Fibroblast of lung (primary cell): ENCODE measurements at places on chromosomes 16 and 17.
A peak's percentile ranks its signal among the peaks of the same experiment; 100 is the strongest.

DNA sequence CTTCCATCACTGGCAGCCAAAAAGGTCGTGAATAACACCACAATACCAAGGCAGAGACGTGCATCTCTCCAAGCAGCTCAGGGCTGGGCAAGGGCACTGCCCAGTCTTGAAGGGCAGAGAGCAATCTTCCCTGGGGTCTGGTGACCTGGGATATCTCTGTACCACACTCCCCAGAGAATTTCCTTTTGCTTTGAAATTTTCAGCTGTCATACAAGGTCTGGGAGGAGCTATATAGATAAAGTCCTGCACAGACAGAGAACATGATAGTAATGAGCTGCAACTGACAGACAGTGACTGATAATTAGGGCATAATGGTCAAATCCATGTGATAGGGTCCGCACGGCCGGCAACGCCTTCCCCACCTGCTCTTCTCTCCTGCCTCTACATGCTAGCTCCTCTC is 68.2 kb downstream of the DYNLRB2 start:
- DNase-seq: no peak

GRCh38 chr16:85330694-85331188 is 218.5 kb upstream of the CIBAR2 start:
- DNase-seq: peak; percentile 85

- no peak for DNase-seq
These were observed 75.9 kb downstream of the LMF1 start for GRCh38 chr16:894841-895240.

DNA sequence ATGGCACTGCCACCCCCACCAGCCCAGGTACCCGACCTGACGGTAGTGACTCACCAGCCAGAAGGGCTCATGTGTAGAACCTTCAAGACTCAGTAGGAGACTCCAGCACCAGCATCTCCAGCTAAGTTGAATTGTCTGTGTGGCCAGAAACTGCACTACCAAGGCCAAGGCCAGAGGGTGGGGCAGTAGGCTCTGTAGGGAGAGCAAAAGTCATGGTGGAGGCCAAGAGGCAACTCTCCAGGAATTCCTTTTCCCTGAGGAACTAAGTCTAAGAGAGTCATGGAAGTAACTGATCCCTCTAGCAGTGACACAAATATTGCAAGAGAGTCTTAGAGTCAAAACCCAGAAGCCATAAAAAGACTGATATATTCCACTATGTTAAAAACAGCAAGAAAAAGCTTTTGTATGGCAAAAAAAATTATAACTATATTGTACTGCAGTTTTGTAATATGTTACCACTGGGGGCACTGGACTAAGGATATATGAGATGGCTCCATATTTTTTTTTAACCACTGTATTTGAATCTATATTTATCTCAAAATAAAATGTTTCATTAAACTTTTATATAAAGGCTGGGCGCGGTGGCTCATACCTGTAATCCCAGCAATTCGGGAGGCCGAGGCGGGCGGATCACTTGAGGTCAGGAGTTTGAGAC is 30.2 kb upstream of the GUCY2D start:
- DNase-seq: no peak

DNA sequence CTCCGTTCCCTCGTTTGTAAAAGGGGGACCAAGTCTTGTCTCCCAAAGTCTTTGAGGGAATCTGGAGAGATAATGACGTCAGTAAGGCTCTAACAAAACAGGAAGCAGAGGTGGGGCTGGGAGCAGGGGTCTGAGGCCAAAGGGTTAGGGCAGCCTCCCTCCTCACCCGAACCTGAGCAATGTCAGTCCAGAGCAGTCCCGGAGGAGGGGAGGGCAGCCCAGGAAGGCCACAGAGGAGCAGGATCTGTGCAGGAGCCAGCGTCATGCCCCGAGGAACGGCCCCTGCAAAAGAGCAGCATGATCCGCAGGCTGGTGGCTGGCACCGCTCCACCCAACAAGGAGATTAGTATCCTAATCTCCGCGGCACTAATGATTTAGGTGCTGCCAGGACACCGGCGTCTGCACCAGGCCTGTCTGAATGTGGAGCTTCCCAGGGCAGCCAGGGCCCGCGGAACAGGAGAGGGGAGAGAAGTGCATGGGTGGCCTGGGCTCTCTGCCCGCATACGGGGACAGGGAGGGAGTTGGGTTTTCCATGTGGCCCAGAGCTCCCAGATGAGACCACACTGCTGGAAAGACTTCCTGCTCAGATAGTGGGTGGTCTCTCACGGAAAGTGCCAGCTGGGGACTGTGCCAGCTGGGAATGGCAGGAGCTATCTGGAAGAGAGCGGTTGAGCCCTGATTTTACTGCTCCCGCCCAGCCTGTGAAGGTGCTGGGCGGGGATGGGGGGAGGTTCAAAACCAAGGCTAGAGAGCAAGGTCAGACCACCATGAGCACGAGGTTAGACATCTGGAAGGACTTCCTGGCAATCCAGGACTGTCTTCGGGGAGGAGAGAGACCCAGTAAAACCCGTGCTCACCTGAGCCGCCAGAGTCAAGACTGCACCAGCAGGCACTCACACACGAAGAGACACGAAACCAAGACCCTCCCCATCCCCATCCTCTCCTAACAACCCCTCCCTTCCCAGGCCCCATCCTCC is 11.0 kb upstream of the KRT17 start:
- no peak for DNase-seq

- no peak for DNase-seq
These were observed 9.7 kb upstream of the PIK3R5 start for GRCh38 chr17:8975091-8975725.

DNA sequence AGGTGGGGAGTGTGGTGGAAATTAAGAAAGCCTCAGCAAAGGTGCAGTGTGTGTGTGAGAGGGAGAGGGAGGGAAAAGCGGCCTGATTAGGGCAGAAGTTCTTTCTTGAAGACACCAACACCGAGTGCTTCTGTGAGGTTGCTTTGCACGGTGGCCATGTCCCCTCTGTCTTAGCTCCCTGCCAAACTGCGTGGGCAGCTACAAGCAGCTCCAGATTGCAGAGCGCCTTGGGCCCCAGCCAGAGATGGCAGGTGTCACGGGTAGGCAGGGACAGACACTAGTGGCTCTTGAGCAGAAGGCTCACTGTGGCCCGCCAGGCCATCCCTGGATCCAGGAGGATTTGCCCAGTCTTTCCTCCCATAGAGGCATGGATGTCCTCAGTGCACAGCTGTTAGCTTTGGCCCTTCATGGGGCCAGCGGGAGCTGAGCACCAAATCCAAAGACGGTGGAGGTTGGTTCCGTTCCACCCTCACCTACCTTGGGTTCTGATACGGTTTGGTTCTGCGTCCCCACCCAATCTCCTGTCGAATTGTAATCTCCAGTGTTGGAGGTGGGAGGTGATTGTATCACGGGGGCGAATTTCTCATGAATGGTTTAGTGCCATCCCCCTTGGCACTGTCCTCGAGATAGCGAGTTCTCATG is 21.4 kb downstream of the KIAA0513 start:
- no peak for DNase-seq

- no peak for DNase-seq
These were observed 16.9 kb downstream of the NXN start for GRCh38 chr17:962670-963069.

GRCh38 chr16:58510776-58511628 is 4.3 kb upstream of the SETD6 start:
- no peak for DNase-seq

- DNase-seq: no peak
These were observed 30.2 kb downstream of the TPSG1 start for GRCh38 chr16:1194665-1195392.

- peak; percentile 36 for DNase-seq
These were observed 19.9 kb upstream of the PLLP start for GRCh38 chr16:57304169-57305061.

DNA sequence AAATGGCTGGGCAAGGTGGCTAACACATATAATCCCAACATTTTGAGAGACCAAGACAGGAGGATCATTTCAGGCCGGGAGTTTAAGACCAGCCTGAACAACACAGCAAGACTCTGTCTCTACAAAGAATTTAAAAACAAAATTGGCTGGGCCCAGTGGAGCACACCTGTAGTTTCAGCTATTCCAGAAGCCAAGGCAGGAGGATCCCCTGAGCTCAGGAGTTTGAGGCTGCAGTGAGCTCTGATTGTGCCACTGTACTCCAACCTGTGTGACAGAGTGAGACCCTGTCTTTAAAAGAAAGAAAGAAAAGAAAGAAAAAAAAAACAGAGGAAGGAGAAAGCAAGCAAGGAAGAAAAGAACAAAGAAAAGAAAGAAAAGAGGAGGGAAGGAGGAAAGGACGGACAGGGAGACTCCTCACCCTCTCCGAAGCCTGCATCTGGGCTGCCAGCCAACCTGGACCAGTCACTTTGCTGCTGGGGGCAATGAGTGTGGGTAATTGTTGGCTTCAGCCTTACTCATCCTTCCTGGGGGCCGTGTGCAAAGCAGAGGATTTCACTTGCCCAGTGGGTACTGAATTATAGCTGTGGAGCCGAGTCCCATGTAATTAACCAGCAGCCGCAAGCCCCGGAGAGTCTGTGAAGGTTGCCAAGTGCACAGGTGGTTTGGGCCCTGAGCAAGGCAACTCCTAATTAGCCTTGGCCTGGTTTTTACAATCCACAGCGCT is 6.7 kb upstream of the MT4 start:
- peak; percentile 41 for DNase-seq

DNA sequence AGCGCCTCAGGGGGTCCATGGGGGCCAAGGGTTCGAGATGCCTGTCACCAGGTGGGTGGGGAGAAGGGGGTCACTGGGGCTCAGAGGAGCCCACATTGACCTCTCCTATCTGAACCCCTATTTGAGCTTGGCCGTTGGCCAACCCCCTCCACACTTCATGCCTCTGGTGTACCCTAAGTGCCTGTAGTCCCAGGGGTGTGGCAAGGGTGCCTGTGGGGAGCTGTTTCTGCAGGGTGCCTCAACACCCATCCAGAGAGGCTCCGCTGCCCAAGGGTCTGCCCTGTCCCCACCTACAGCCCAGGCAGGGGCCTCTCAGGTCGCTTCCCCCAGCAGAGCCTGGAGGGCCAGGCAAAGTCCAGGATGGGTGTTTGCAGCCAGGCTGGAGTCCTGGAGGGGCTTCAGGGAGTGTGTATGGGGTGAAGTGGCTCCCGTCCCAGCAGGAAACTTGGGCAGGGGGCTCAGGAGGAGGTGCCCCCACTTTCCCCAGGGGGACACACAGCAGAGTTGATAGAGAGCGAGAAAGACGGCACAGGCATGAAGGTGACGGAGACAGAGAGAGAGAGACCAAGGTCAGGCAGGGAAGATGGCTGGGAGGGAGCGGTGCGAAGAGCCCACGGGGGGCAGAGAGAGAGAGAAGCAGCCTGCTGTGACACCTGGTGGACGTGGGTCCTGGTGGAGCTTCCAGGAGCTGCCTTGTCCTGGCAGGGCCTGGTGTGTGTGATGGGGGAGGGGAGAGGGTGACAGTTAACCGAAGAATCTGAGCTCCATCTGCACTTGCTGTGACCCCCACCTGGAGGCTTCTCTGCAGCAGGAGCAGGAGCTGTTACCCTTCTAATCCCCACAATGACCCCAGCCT is at the start of gene SEPTIN12:
Gene SEPTIN12, minus strand, starts transcription at position 719 of the 856 bp plus-strand sequence. Its CDS starts 700 bp downstream, at position 19.
- DNase-seq: no peak

GRCh38 chr17:41335747-41336146 is 14.9 kb downstream of the KRT33A start:
- no peak for DNase-seq

- DNase-seq: no peak
These were observed 230.3 kb downstream of the MRTFB start for GRCh38 chr16:14301169-14302030.

GRCh38 chr16:83946781-83947566 is 6.1 kb upstream of the OSGIN1 start:
- DNase-seq: no peak

GRCh38 chr16:17744921-17745572 is 274.3 kb upstream of the XYLT1 start:
- DNase-seq: peak; percentile 13

DNA sequence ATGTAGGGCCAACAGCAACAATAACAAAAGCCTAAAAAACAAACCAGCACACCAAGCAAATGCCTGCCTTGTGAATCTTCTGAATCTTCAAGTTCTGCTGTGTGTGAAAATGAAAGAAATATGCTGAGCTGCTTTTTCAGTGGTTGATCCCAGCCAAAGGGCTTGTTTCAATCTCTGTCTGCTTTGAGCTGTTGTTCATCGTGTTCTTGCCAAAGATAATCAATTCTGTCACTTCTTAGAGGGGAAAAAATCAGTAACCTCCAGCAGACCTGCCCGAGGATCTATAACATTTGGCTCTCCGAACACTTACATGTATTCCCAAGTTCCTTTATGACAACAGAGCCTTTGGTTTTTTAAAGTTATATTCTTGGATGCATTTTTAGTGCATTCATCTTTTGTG is 65.9 kb downstream of the VPS35L start:
- DNase-seq: no peak

GRCh38 chr17:66654106-66654740 is 180.7 kb upstream of the CACNG5 start:
- DNase-seq: peak; percentile 64

GRCh38 chr16:27214084-27214961 is 11.0 kb downstream of the KDM8 start:
- DNase-seq: no peak

DNA sequence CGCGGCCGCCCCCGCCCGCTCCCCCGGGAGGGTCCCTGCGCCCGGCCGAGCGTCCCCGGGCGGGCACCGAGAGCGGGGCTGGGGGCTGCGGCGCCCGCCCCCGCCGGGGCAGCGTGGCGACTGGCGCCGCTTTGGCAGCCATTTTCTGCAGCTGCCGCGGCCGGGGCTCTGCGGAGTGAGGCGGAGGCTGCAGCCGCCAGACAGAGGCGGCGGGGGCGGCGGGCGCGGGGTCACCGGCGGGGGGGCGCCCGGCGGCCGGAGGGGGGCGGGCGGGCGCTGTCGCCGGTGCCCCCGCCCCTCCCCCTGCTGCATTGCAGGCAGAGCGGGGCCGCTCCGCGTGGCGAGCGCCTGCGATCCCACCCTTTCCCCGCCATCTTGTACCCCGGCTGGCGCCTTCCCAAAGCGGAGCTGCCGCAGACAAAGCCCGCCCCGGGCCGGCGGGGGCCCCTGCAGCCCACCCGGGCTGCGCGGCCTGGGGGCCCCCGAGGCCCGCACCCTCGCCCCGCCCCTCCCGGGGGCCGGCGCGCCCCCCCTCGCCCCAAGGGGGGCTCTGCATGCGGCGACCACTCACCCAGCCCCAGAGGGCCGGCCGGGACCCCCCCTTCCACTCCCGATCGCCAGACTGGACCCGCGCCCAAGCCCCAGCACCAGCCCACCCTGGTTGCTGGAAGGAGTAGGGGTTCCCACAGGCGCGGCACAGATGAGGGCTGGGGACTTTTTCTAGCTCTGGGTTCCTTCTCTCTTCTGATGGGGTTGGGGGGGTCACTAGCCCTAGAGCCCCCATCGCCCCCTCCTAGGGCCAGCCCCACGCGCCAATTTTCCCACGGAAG is 16.6 kb upstream of the CBX8 start:
- no peak for DNase-seq
